NCI-H1105 treated with DMSO at 0.1 percent for 48 hours (cell line): ENCODE measurements at places on chromosomes 5 and 9.

DNA sequence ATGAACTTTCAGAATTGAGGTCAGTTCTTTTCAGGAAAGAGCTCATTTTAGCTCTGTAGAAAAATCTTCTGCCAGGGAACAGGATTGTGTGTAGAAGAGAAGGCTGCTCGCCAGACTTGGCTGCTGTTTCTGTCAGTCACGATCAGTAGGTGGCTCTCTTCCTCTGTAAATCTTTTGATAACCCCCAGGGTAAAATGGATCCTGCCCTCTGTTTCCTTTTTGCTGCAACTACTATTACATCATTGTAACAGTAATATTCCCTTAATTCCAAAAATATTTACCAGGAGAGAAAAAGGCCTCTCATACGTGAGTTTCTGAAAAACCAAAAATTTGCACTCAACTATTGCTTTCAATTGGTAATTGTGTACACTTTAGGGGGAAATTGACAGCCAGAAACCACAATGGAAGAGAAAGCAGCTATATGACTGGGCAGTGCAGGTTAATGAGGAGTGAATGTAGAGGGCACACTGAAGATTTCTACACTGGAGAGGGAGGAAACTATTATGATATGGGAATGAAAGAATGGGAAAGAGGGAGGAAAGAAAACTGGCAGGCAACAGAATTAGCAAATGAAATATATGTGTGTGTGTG is 12.3 kb downstream of the IFNA21 start:
- no peak for DNase-seq

- no peak for DNase-seq
Observed at GRCh38 chr9:2173170-2173569, 158.0 kb downstream of the SMARCA2 start.

DNA sequence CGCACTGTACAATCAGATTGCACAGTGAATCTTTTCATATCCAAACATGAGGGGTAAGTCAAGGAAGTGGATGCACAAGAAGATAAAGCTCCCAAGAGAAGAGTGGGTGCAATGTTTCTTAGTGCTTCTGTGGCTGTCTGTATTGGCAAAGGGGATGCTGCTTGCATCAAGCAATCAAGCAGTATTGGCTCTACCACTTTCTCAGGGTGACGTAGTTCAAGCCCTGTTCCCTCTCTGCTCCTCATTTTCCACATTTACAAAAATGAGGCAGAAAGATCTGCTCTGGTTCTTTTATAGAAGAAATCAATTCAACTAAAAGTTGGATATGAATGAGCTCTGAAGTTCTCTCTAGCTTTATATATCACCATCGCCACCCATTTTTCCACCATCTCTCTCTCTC is 2.3 kb downstream of the TNFSF8 start:
- DNase-seq = no peak

- no peak for DNase-seq
Observed at GRCh38 chr5:65758546-65759144, 36.6 kb downstream of the NLN start.

DNA sequence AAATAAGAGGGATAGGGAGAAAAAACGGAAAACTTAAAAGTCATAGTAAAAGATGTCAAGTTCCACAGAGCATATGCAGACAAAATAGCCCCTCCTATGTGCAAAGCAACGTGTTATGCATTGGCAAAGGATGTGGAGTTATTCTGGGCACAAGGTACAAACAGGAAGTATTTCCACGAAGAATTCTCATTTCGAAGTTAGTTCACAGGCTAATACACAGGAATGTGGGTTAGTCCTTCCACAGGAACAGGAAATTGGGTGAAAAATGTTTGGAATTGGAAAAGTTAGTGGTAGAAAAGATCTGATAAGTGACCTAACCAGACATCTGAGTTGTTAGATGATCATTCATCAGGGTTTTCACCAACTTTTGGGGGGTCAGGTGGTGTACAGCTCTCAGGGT is 326.6 kb downstream of the EBF1 start:
- no peak for DNase-seq

DNA sequence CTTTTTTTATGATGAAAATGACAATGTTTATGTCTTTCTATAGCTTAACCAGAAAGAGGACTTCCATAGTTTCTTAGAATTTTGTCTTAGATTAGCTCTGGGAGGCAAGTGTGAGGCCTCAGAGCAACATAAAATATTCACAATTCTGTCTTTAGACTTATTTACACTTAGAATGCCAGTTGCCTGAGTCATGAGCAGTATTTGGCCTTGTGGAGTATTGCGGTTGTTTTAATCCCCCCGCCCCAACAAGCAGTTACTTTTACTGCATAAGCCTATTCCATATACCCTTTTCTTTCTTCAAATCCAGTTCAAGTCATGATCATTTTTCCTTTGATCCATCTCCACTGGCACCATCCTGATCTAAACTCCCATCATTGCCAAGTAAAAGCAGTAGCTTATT is 198.0 kb upstream of the EGFLAM start:
- no peak for DNase-seq

GRCh38 chr9:13487071-13487470 is 207.6 kb upstream of the MPDZ start:
- no peak for DNase-seq

DNA sequence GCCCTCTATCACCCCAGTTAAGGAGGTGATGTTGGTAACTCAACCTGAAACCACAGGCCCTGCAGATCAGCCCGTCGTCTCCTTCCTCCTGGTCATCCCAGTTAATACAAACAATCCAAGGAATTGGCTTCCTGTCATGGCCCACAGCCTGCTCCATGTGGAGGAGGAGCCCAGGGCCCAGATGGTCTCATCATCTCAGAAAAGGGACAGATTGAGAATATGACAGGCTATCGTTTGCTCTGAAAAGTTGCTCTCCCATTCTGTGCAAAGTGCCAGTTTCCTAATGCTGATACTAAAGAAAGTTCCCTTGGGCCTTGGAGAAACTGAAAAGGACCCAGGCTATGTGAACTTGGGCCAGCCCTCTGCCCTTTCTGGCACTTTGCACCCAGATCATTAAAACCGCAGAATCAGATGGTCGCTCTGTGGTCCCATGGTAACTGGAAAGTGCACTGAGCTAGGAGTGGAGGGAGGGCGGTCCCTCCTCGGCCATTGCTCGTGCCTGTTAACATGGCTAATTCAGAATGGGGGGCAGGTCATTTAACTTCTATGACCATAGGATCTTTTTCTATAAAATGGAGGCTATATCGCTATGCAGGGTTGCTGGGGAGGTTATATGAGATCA is 675 bp upstream of the SPAAR start:
- no peak for DNase-seq

DNA sequence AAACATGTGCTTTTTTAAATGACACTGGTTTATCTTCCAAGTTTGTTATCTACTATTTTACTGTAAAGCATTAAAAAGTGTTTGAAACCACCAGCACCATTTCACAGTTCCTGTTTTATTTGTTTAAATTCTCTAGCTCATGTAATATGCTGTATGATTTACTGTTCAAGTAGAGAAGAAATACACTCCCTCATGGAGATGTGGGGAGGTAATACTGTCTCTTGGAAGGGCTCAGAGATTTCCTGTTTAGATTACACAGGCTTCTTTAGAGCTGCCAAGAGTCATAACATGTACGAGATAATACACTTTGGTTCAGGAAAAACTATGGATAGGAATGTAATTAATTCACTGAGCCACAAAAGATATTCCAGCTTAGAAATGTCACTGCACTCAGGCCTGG is 135.0 kb upstream of the CCDC152 start:
- DNase-seq = no peak

DNA sequence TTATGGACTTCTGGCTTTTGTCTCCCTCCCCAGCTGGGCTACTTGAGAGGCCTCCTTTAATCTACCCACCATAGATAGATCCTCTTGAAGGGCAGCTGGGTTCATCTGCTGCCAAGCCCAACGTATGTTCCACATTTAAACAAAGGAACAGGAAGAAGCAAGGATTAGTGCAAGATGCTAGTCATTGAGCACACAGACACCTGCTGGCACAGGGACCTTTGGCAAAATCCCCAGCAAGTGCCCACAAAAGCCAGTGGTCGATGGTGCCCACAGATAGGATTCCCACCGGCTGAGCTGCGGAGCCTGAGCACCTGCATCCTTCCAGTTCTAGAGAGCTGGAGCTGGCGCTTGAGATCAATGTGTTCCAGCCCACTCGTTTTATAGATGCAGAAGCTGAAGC is 57.7 kb upstream of the SHB start:
- DNase-seq = peak; percentile 67

DNA sequence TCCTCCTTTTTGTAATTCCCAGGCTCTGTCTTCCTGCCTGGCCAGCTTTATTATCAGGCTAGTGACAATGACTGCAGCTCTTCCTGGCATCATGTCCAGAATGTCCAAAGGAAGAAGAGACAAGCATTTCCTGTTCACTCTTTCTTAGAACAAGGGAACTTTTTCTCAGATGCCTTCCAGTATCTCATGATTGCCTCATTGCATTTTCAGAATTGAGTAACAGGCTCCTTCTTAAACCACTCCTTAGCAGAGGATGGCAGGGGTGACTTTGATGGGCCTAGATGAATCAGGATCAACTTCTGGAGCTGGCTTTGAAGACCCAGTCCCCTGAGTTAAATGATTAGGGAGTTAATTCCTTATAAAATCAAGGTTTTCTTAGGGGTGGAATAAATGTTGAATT is 92.9 kb upstream of the RASGRF2 start:
- no peak for DNase-seq

DNA sequence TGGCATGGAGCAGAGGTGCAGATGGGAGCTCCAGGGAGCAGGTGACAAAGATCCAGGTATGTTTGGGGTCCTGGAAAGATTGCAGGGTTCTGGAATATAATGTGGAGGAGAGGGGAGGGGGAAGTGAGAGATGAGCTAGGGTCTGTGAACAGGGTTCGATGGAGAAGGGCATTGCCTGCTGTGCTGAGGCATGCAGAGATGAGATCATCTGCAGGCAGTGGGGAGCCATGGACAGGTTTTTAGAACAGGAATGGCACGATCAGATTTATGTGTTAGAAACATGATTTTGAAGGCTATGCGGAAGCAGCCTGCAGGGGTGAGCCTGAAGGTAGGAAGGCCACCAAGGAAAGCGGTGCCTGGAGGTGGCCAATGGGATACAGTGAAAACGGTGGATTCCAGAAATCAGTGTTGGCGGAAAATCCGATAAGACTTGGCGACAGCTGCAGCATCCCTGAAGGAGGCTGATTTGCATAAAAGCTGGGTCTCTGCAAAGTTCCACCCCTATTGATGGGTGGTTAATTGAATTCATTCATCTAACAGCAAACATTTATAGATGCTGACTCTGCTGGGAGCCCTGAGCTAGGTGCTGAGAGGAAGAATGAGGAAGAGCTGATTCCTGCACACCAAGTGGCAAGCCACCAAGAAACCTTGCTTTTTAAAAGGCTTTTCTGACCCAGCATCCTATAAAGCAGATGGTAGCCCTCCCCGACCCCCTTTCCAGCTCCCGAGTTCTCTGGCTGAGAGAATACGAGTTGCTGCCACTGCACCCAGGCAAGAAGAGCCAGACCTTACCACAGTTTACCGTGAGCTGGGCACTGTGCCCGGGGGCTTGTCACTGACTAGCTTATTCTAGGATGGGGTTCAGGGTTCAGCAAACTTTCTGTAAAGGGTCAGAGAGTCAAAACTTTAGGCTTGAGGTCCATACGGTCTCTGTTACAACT is 139.2 kb upstream of the SMIM23 start:
- DNase-seq = no peak

DNA sequence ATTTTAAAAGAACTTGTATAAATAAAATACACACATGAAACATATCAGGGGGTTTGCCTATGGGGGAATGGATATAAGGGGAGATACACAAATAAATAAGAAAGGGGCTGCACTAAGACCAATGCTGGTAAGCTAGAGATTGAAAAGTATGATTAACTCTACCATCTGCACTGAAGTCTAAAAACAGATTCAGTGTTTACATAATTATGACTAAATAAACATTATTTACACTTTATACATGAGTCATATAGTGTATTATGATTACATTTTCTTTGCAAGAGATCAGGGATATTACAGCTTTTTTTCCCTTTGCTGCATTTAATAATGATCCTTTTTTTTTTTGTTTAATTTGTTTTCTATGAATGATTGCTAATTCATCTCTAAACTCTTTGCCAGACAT is 367.9 kb downstream of the TMEM38B start:
- no peak for DNase-seq

DNA sequence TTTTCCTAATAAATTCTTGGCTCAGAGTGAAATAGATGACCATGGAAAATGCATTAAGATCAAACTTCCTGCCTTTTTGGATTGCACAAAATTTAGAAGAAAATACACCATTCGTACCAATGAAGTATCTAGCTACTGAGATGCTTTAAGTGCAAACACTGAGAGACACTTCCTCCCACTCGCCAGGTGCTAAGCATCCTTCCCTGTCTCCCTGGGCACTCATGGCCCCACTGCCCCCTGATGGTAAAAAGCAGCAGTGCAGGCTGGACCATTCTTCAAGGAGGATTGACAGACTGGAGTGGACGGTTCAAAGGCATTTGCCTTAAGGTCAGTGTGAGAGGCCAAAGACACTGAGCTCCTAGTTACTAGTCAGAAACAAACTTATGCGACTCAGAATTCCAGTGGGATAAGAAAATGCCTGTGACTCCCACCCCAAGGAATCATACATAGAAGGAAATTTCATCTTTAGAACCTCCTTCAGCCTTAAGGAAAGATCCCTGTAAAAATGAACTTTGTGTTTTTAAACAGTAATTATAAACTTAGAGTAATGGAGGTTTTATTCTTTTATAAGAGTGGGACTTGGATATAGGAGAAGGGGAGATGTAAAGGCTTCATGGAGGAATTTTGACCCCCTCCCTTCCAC is 86.0 kb upstream of the SLC30A5 start:
- DNase-seq = peak; percentile 18

- DNase-seq = no peak
Observed at GRCh38 chr5:142959683-142960657, 189.8 kb downstream of the ARHGAP26 start.

GRCh38 chr9:18358325-18358724 is 115.6 kb upstream of the ADAMTSL1 start:
- no peak for DNase-seq

DNA sequence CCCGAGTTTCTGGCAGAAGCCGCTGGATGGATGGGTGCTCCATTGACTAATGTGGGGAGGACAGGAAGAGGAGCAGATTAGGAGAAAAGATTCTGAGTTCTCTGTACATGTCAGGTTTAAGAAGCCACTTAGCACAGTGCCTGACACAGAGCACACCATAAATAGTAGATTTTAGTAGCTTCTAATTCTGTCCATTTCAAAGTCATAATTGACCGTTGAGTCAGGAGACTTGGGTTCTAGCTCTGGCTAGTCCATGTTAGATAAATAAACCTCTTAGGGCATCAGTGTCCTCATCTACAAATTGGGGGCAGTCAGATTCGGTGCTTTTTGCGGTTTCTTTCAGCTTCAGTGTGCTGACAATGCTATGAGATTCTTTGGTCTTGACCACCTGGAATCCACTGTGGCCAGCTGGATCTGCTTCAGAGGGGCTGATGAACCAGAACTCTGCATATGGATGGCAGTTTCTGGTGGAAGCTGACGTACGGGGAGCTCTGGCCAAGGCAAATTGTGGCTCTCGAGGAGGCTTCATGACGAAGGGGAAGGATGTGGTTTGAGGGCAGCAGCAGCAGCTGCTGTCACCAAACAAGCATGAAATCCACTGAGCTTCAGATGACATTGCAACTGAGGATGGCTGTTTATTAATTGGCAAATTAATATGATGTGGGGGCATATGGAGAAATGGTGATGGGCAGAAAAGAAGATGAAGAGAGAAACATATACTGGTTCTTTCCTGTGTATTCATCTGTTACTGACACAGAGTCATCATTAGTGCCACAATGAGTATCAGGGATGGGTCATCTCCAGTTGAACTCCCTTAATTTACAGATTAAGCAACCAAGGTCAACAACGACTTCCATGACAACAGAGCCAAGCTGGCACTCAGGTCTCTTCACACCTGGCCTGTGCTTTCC is 134.4 kb downstream of the AOPEP start:
- DNase-seq = no peak

GRCh38 chr5:99911971-99912370 is 623.2 kb upstream of the FAM174A start:
- DNase-seq = no peak
